ENCODE measurements at places on chromosomes 11 and 22. TPM values are rescaled to one million over a fixed set of nuclear protein-coding genes. Genes with fewer than 3 reads are reported as not detected.
A peak's percentile ranks its signal among the peaks of the same experiment; 100 is the strongest.

The GLYATL1B gene
- total RNA-seq: not detected

- H3K36me3 ChIP-seq: no peaks in the 10 kb centered on the region
- no peak for DNase-seq
- no peaks in the 10 kb centered on the region for H3K27me3 ChIP-seq
These were observed 494.6 kb upstream of the LRRC4C start for GRCh38 chr11:41954034-41954433.

The VSIG10L2 gene
- not detected for total RNA-seq

GRCh38 chr11:65053827-65054508, 4.4 kb downstream of the NAALADL1 start:
- H3K4me3 ChIP-seq: no peak overlapping the region
- H3K27ac ChIP-seq: no peak overlapping the region
- no peaks in the 10 kb centered on the region for H3K36me3 ChIP-seq
- DNase-seq: no peak

- no peak overlapping the region for H3K27ac ChIP-seq
- H3K4me3 ChIP-seq: no peak overlapping the region
- H3K36me3 ChIP-seq: no peaks in the 10 kb centered on the region
- no peaks in the 10 kb centered on the region for H3K4me1 ChIP-seq
- no peaks in the 10 kb centered on the region for H3K27me3 ChIP-seq
These were observed 192.7 kb downstream of the NAV2 start for GRCh38 chr11:19905280-19905853.

GRCh38 chr22:23470811-23471389, 109.2 kb downstream of the IGLL1 start:
- H3K4me1 ChIP-seq: no peaks in the 10 kb centered on the region
- DNase-seq: no peak
- no peaks in the 10 kb centered on the region for H3K36me3 ChIP-seq
- no peak overlapping the region for H3K27ac ChIP-seq
- no peaks in the 10 kb centered on the region for H3K27me3 ChIP-seq
- no peak overlapping the region for H3K4me3 ChIP-seq

The SCGB1A1 gene
- total RNA-seq: not detected

GRCh38 chr22:38431266-38432010, 23.6 kb downstream of the KCNJ4 start:
- H3K27ac ChIP-seq: no peak overlapping the region
- no peaks in the 10 kb centered on the region for H3K4me1 ChIP-seq
- no peak for DNase-seq
- H3K36me3 ChIP-seq: no peaks in the 10 kb centered on the region

GRCh38 chr22:21076912-21077625, 31.3 kb downstream of the LRRC74B start:
- no peaks in the 10 kb centered on the region for H3K36me3 ChIP-seq
- DNase-seq: no peak
- no peaks in the 10 kb centered on the region for H3K27me3 ChIP-seq
- no peak overlapping the region for H3K27ac ChIP-seq
- no peak overlapping the region for H3K4me3 ChIP-seq

The DDI1 gene
- total RNA-seq: not detected

DNA sequence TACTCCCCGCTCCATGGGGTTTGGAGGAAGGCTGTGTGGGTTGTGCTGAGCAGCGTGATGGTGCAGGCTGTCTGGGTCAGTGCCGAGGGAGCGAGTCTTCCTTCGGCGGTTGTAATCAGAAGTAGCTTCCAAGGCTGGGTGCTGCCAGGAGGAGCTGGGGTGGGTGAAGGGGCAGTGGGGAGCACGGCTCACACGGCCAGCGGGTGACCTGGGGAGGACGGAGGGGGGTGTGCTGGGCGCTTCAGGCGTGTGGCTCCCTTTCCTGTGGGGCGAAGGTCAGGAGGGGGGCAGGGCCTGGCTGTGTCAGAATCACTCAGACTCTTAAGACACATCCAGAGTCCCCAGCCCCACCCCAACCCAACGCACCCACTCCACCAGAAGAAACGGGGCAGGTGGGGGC, 60.2 kb downstream of the LRP5 start:
- DNase-seq: no peak
- no peaks in the 10 kb centered on the region for H3K27me3 ChIP-seq
- no peaks in the 10 kb centered on the region for H3K36me3 ChIP-seq

GRCh38 chr11:118084247-118084646, 2.5 kb downstream of the SMIM35 start:
- H3K36me3 ChIP-seq: no peaks in the 10 kb centered on the region
- no peak for DNase-seq
- peaks cover 3% of the 10 kb centered on the region for H3K27me3 ChIP-seq
- H3K4me1 ChIP-seq: peaks cover 8% of the 10 kb centered on the region

GRCh38 chr11:57440744-57441414, 14.0 kb upstream of the SLC43A3 start:
- H3K27ac ChIP-seq: no peak overlapping the region
- no peak overlapping the region for H3K4me3 ChIP-seq
- no peaks in the 10 kb centered on the region for H3K27me3 ChIP-seq
- no peak for DNase-seq

The RASL10A gene
- total RNA-seq: 1.9 TPM

GRCh38 chr22:19812910-19813309, 41.8 kb downstream of the GNB1L start:
- H3K27ac ChIP-seq: no peak overlapping the region
- H3K4me3 ChIP-seq: no peak overlapping the region
- DNase-seq: no peak
- H3K36me3 ChIP-seq: no peaks in the 10 kb centered on the region
- H3K4me1 ChIP-seq: no peaks in the 10 kb centered on the region
- no peaks in the 10 kb centered on the region for H3K27me3 ChIP-seq

DNA sequence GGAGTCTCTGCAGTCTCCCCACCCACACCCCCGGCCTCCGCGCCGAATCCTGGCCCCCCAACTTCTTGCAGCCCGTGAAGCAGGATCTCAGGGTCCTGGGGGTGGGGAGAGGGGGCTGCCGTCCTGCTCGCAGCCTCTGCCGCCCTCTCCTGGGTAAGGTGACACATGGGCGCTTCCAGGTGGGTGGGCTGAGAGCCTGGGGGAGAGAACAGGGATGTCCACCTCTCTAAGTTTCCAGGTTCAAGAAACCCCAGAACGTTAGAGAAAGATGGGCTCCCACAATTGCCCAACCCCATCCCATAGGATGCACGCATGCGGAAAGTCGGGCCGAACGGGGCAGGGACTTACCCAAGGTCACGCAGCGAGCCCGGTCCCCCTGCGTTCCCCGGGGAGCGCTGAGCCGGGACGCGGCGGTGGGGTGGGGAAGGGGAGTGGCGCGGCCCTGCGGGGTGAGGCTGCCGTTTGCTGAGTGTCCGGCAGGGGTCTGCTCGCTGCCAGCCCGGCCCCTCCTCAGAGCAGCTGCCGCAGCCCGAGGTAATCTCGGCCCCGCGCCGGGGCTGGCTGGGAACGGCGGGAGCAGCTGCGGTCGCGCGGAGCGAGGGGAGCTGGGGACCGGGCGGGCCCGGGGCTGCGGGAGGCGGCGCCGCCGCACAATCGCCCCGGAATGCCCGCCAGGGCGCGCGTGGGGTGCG, 705 bp upstream of the CAPN1 start:
- no peaks in the 10 kb centered on the region for H3K27me3 ChIP-seq
- H3K4me1 ChIP-seq: peaks cover 9% of the 10 kb centered on the region

- peak overlapping the region; percentile 91 for H3K27ac ChIP-seq
- H3K27me3 ChIP-seq: no peaks in the 10 kb centered on the region
- peaks cover 72% of the 10 kb centered on the region for H3K4me1 ChIP-seq
- peak; percentile 95 for DNase-seq
- H3K36me3 ChIP-seq: no peaks in the 10 kb centered on the region
These were observed 6.7 kb upstream of the AHNAK start for GRCh38 chr11:62553080-62553838.

The FLRT1 gene
- total RNA-seq: not detected

GRCh38 chr11:496834-497564, 10.0 kb downstream of the RNH1 start:
- no peak overlapping the region for H3K4me3 ChIP-seq
- no peak overlapping the region for H3K27ac ChIP-seq
- no peaks in the 10 kb centered on the region for H3K27me3 ChIP-seq
- no peaks in the 10 kb centered on the region for H3K4me1 ChIP-seq
- DNase-seq: no peak

GRCh38 chr22:29476116-29476515, 3.9 kb upstream of the NEFH start:
- no peak overlapping the region for H3K4me3 ChIP-seq
- DNase-seq: no peak
- no peaks in the 10 kb centered on the region for H3K36me3 ChIP-seq

DNA sequence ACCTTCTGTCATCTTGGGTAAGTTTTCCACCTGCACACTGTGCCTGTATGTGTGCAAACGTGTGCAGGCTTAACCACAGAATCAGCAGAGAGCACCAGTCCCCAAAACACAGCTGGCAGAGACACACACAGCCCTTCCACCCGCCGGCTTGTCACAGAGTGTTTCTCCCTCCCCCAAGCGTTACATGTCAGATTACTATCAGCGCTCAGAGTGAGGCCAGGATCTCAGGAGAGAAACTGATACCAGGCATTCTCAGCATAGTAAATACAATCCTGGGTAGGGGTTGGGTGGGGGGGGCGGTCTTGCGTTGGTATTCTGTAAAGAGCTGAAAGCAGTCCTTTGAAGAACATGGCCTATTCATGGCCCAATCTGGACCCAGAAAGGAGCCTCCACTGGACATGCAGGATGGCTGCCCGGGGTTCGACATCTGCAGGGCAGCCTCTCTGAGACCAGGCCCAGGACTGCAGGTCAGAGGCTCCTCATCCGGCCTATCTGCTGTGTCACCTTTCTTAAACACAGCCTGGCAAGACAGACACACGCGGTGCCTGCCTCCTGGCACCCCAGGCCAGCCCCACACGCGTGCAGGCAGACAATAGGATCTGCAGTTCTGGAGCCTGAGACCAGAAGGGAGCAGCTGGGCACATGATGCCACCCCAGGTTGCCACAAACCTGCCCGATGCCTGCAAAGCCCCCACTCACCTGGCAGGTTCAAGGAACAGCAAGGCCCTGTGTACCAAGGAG, 1.7 kb downstream of the OSBPL5 start:
- H3K27me3 ChIP-seq: no peaks in the 10 kb centered on the region
- DNase-seq: no peak
- H3K36me3 ChIP-seq: no peaks in the 10 kb centered on the region

DNA sequence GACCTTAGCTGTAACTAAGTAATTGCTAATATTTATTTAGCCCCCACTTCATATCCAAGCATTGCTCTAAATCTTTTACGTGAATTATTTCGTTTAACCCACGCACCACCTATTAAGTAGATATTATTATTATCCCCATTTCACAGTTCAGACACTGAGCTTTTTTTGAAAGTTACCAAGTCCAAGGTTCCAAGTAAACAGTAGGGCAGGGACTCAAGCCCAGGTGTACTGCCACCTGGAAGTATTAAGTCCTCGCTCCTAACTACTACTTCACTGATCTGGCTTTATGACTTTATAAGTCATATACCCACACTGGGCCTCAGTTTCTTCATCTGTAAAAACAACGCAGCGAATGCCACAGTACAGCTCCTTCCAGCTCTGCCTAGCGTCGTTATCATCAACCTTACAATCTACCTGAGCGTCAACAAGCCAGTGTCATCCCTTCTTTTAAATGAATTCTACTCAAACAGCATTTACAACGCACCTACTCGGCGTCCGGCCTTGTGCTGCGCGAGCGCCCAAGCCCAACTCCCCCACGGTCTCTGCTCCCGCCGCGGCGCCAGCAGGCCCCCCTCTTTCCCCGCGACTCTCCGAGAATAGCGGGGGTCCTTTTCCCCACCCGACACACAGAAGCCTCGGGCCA, 624 bp downstream of the TMEM41B start:
- H3K27me3 ChIP-seq: no peaks in the 10 kb centered on the region
- H3K27ac ChIP-seq: peak overlapping the region; percentile 69
- peaks cover 15% of the 10 kb centered on the region for H3K4me1 ChIP-seq

The SOX6 gene
- 0.14 TPM for total RNA-seq

DNA sequence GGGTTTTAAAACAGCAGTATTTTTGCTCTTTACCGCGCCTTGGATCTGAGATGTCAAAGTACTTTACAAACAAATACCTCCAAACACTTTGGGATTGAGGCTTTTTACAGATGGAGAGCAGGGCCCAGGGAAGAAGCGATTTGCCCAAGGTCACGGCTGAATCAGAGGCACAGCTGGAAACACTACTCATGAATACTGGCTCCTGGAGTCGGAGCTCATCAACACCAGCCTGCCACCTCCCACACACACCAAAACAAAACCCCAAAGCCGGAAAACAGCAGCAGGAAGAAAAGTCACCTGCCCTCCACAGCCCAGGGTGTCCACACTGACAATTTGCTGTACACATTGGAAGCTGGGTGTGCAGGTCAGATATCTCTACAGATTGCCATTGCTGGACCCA, 339.4 kb downstream of the CADM1 start:
- no peak overlapping the region for H3K4me3 ChIP-seq
- no peak overlapping the region for H3K27ac ChIP-seq
- H3K36me3 ChIP-seq: no peaks in the 10 kb centered on the region
- H3K27me3 ChIP-seq: no peaks in the 10 kb centered on the region
- no peak for DNase-seq

DNA sequence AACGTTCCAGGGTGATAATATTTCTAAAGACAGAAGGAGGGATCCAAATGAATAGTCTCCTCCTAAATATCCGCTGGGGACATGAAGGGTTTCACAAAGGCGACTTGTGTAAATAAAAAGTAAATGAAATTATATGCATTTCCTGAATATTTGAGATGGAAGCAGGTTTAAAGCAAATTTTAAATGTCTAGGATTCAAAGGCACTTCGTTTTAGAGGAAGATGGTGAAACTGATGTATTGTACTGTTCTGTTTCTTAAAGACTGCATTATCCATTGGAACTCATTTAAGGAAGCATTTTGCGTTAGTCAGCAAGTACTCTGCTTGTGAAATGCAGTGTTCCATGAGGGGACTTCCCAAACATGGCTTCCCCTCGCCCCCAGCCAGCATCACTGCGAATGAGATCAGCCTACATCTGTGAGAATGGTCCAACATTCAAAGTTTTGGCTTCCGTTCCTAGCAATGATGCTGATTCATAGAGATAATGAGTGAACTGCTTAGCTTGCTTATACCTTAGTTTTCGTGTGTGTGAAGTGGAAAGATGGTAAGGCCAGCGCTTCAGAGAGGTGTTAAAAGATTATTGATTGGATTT, 1.5 kb downstream of the RAB39A start:
- no peak overlapping the region for H3K4me3 ChIP-seq
- no peak for DNase-seq
- H3K36me3 ChIP-seq: no peaks in the 10 kb centered on the region
- no peak overlapping the region for H3K27ac ChIP-seq

DNA sequence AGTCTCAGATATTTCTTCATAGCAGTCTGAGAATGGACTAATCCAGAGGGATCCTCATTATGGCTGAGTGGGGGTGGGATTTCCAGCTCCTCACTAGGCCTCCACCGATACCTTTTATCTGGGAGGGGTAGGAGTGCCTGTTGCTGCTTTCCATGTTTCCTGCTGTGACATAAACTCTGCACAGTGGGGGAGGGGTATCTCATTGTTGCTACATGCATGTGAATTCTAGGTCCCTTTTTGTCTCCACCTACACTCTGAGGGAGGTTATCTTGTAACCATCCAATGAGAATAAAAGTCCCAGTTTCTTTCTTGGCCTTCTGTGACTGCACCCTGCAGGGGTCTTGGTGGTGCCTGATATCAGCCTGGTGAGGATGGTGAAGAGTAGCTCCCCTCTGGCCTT, 60.5 kb downstream of the ADAMTS15 start:
- no peak for DNase-seq
- no peak overlapping the region for H3K4me3 ChIP-seq
- H3K4me1 ChIP-seq: no peaks in the 10 kb centered on the region
- H3K27ac ChIP-seq: no peak overlapping the region
- H3K36me3 ChIP-seq: no peaks in the 10 kb centered on the region
- H3K27me3 ChIP-seq: no peaks in the 10 kb centered on the region

Measured in endothelial cell of umbilical vein (primary cell).